ENCODE measurements at places on chromosomes 5 and 9.

GRCh38 chr5:9658706-9659105 is 28.6 kb upstream of the TAS2R1 start:
- no peak for DNase-seq

DNA sequence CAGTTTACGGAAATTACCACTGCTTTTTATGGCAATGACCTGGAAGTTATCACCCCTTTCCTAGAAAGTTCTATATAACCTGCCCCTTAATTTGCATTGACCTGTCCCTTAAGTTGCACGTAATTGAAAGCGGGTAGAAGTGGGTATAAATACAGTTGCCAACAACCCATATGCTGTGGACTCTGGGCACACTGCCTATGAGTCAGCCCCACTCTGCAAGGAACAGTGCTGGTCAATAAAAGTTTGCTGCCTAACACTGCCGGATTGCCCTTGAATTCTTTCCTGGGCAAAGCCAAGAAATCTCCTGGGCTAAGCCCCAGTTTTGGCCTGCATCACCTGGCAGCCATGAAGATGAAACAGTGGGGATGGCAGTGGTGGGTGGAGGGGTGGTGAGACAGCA is 23.9 kb upstream of the CLPTM1L start:
- no peak for DNase-seq

GRCh38 chr5:1349246-1349645 is 4.3 kb upstream of the CLPTM1L start:
- no peak for DNase-seq

DNA sequence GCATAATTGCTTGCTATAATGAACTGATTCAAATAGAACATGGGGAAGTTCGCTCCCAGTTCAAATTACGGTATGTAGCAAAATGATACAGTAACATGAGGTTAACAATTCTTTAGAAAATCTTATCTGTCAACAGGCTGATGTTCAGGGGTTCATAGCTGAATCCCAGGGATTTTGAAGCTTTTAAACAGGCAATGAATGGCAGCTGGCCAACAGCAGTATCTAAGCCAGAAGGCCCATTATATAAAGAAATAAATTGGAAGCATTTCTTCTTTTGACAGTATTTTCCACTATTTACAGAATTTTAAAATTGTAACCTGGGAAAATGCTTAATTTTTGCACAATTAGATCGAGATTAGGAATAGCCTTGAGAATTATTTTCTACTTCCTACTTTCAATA is 126.8 kb downstream of the PDE8B start:
- no peak for DNase-seq

DNA sequence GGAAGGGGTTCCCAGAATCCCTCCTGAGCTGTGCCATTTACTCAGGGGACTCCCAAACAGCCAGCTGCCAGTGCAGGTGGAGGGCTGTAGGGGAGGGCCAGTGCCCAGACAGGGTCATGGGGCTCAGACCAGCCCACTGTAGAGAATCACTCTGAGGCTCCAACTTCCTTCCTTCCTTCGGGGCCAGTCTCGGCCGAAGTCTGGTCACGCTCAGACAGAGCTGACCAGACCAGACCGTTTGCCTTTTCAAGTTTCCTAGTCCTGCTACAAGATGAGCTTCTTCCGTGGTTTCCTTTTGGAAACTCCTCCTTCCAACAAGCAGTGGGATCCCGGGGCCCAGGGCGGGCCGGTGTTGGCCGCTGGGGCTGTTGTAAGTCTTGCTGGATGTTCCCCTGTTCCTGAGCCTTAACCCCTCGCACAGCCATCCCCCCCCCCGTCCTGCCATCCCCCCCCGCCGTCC is 52.6 kb downstream of the SAR1B start:
- DNase-seq, result no peak

DNA sequence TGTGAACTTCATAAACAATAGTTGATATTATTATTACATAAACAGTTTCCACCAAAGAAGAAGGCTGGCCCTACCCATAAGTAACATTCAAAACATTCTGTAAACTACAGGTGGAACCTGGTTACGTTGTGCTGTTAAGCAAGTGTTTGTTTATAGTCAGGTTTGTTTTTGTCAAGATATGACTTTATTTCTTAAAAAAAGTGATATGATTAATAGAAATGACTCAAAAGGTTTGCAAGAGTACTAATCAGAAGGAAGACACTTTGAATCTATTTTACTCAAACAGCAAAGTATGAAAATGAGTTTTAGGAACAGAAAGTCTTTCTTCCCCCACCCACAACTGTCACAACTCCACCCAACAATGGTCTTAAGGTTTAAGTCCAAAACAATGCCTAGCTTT is 220.8 kb downstream of the PLK2 start:
- no peak for DNase-seq

DNA sequence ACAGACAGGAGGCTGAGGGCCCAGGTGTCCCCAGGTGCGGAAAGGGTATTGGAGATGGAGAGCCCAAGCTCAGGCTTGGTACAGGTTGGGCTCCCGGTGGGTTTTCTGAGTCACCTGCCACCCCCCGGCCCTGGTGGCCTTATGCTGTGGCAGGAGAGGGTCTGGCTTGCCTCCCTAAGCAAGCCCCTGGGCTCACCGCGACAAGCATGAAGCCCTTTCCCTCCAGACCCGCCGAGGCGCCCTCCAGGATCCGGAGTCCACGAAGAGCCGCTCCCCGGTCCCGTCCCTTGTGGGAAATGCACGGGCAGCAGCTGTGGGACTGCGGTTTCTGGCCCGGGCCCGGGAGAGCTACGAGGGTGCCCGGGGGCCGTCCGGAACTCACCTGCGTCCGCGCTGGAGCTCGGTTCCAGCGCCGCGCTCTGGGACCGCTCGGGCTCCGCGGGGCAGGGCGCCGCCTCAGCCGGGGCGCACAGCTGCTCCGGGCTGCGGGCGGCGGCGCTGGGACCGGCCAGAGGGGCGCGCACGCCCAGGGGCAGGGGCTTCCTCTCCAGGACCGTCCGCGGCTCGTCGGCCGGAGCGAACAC is 757 bp downstream of the SAPCD2 start:
- no peak for DNase-seq

GRCh38 chr5:16934677-16935153 is 1.4 kb downstream of the MYO10 start:
- no peak for DNase-seq

DNA sequence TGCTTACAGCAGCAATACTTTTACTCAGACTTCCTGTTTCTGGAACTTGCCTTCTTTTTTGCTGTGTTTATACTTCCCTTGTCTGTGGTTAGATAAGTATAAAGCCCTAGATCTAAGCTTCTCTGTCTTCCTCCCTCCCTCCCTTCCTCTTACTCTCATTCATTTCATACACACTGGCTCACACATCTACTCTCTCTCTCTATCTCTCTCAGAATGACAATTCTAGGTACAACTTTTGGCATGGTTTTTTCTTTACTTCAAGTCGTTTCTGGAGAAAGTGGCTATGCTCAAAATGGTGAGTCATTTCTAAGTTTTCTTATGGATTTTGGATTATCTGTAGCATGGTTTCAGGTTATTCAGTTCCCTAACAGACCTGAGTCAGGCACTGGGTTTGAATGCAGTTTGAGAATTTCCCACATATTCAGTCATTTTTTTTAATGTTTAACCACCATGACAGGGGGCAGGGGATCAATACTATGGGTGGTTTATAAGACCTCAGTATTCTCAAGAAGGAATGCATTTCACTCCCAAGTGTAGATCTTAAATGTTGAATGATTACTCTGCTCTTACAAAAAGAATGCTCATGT is at the start of gene IL7R:
IL7R (plus strand) TSS at position 127 of the 587 bp plus-strand sequence; CDS start at position 214, 87 bp downstream.
- no peak for DNase-seq

DNA sequence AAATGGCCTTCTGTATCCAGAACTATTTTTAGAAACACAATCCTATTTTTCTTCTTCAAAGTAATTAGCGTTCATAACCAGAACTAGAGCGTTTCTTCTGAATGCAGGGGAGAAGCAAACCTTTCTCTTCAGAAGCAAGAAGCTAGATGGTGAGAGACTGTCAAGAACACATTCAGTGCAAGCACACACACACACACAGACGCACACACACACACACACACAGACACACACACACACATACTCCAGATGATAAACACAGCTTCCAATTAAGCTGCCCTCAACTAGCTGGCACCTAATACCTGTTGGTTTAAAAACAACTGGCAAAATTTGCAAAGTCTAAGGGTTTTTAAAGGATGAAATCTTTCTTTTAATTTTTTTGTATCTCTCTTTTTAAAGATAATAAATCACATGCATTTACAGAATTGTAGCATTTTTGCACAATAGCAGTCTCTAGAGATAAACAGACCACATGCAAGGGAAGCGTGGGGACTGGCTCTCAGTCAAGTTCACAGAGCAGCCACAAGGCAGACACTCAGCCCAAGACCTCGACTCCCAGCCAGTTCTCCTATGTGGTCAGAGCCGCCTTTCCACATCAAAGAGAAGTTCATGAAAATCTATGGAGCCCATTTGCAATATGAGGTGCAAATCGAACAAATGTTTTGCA is 138.5 kb downstream of the TTLL11 start:
- DNase-seq, result no peak

GRCh38 chr9:91131433-91131839 is 230.3 kb downstream of the AUH start:
- DNase-seq, result peak; percentile 71

DNA sequence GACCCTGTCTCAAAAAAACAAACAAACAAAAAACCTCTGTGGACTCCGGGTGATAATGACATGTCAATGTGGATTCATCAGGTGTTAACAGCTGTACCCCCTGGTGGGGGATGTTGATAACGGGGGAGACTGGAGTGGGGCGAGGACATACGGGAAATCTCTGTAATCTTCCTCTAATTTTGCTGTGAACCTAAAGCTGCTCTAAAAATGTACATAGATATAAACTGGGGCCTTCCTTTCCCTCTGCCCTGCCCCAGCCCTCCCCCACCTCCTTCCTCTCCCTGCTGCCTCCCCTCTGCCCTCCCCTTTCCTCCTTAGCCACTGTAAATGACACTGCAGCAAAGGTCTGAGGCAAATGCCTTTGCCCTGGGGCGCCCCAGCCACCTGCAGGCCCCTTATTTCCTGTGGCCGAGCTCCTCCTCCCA is 1.4 kb upstream of the CEL start:
- DNase-seq, result no peak

- no peak for DNase-seq
Observed at GRCh38 chr5:56763711-56764466, 51.5 kb upstream of the MAP3K1 start.

DNA sequence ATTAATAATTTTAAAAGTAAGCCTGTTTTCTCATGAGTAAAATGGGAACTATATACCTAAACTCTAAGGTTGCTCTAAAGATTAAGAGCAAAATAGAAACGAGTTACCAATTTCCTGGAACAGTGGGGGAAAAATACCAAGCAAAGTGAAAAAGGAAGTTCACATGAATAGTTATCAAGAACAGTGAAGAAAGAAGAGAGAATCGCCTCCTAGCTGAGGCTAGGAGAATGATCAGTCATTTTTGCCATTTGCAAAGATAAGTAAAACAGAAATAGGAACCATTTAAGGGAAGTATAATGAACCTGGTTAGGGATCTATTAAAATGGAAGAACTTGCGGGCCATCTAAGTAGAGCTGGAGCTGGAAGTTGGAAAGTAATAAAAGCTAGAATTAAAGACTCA is 50.7 kb downstream of the P4HA2 start:
- DNase-seq, result no peak

- DNase-seq, result no peak
Observed at GRCh38 chr5:149747833-149748366, 17.8 kb downstream of the PPARGC1B start.

- DNase-seq, result no peak
Observed at GRCh38 chr5:164504141-164504772, 998.8 kb downstream of the MAT2B start.

- no peak for DNase-seq
Observed at GRCh38 chr5:31161781-31162181, 31.7 kb upstream of the CDH6 start.

- DNase-seq, result no peak
Observed at GRCh38 chr9:36840898-36841536, 193.1 kb downstream of the PAX5 start.

DNA sequence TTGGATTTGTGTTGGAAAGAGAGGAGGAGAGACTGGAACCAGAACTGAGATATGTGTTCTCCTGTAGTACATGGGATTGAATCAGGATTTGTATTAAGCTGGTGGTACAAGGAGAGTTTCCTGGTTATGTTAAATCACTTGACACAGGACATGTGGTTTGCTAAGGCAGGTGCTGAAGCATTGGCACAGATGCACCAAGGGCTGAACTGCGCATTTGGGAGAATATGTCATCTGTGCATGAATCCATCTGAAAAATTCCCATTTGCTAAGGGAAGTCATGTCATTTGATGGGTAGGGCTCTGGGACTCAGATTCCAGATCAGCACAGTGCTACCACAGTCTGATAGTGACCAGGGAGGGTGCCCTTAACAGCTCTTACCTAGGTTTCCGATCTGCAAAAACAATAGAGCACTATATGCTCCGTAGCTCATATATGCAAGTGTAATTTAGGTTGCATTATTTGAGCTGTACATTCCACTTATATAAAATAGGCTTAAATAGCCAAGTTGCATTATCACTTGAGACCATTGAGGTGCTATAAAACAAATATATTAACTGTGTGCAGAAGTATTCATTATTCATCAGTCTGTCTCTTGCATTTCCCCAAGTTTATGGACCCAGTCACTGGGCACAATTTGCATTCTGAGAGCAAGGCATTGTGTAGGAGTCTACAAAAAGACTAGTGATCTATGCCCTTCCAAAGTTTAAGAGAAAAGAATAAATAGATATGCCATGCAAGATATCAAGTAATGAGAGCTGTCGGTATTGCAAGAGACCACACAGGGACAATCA is 55.2 kb downstream of the ADAMTS16 start:
- no peak for DNase-seq

DNA sequence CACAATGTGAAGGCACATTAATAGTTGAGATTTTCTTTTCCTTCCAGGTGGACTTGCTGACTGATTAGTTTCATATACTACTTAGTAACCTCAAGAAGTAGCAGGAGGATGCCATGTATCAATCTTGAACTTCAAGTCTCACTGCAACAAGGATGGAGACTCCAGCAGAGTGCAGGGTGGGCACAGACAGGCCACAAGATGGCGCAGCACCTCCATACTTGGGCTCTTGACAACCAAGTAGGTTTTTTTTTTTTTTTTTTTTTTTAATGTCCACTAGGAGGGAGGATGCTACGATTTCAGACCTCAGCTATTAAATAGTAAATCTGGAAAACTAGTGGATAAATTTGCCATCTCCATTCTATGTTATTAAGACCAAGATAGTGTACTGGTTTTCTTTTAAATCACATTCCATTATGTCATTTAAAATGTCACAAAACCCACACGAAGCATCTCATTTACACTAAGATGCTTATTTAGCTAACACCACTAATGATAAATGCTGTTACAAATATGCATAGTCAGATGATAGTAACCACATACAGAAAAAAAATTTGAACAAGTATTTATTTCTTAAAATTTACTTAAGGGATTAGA is 58.6 kb downstream of the IL6ST start:
- peak; percentile 64 for DNase-seq

- DNase-seq, result no peak
Observed at GRCh38 chr9:6197330-6197729, 18.3 kb upstream of the IL33 start.

- no peak for DNase-seq
Observed at GRCh38 chr5:158727771-158728311, 371.9 kb downstream of the EBF1 start.

- no peak for DNase-seq
Observed at GRCh38 chr5:75169516-75169915, 67.2 kb downstream of the ANKRD31 start.
